NCI-H187 treated with DMSO at 0.1 percent for 48 hours (cell line): ENCODE measurements at places on chromosomes 2 and 18.

- no peak for DNase-seq
These were observed 86.5 kb downstream of the XDH start for GRCh38 chr2:31328026-31328425.

- DNase-seq: no peak
These were observed 133.7 kb downstream of the FBXO15 start for GRCh38 chr18:74013955-74014354.

DNA sequence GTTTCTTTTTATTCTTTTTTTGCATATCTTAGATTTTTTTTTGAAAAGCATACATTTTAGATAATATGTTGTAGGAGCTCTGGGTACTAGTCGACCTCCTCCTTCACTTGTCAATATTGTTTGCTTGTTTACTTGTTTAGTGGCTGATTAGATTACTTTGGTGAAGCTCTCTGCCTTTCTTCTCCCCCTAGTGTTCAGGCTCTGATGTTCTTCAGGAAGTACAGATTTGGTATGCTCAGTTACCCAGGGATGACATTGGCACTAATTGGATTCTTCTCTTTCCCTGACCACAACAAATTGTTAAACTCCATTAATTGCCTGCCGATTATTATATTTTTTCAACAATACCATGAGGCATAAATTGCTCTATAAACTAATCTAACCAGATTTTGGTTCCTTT, 491.2 kb downstream of the SUCLG1 start:
- DNase-seq: no peak

- DNase-seq: no peak
These were observed 8.2 kb downstream of the FBXO11 start for GRCh38 chr2:47897883-47898731.

GRCh38 chr2:181879295-181879694, 12.2 kb upstream of the ITPRID2 start:
- no peak for DNase-seq

GRCh38 chr2:8380026-8380425, 301.8 kb upstream of the ID2 start:
- no peak for DNase-seq

- no peak for DNase-seq
These were observed 173.6 kb downstream of the ANKRD30B start for GRCh38 chr18:14921547-14921946.

DNA sequence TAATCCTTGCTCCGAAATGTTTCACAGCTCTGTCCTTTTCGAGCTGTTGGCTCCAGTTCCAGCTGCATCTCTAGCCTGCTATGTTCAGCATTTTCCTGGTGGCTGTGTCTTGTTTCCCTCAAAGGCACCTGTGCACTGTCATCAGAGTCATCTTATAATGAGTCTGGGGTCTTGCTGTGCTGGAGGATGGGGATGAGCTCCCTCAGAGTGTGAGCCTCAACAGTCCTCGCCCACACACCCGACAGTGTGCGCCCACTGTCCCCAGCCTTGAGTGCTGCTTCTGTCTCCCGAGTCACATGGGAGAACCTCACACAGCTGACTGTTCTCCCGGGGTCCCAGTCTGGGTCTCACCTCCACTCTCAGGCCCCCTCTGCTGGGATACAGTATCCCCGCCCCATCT, 25.4 kb downstream of the SPP2 start:
- no peak for DNase-seq

- DNase-seq: no peak
These were observed 56.9 kb upstream of the NFU1 start for GRCh38 chr2:69494126-69494525.

GRCh38 chr18:58805467-58806187, 59.0 kb upstream of the ZNF532 start:
- peak; percentile 5 for DNase-seq

- no peak for DNase-seq
These were observed 78.2 kb downstream of the TRIP12 start for GRCh38 chr2:229843613-229844012.

DNA sequence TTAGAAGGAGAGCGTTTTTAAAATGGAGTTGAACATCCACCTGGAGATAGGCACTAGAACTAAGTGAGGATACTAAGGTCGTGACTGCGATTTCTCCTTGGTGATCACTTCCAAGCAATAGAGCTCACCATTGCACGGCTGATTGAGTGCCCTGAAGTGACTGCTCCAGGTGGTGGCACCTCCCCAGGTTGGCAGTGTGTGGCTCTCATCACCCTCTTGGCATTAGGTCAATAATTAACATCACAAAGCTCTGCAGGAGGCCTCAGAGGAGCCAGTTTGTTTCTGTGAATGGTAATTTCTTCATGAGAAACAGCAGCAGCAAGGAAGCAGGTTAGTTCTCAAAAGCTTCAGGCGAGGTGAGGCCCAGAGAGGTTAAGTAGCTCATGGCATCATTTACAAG, 259.6 kb downstream of the CLIP4 start:
- DNase-seq: no peak

DNA sequence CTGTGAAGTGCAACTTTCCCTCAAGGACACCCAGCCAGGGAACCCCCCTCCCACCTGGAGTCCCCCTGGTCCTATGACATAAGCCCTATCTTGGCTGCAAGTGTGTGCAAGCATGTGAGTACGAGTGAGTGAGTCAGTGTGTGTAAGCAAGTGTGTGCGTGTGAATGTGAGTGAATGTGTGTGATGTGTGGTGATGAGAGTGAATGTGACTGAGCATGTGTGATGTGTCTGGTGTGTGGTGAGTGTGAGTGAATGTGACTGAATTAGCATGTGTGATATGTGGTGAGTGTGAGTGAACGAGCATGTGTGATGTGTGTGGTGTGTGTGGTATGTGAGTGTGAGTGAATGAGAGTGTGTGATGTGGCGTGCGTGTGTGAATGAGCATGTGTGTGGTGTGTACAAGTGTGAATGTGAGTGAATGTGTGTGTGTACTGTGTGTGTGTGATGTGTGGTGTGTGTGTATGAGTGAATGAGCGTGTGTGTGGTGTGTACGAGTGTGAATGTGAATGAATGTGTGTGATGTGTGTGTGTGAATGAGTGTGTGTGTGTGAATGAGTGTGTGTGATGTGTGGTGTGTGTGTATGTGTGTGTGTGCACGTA, 68.8 kb upstream of the SMAD7 start:
- DNase-seq: no peak

DNA sequence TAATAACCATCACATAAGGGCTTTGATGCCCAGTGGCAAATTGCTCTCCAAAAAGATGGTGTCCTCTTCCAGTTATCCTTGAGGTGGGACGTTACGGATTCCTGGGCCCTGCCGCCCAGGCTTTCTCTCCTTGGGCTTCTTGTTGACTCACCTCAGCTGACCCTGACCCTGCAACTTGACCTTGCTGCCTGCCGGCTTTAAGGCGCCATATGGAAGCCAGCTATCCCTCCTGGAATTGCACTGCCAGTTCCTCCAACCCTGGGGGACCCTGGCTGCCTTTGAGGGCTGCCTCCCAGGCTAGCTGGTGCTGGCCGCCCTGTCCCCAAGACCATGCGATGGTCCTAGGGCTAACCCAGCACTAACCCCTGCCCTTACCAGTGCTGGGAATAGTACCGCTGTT, 28.3 kb upstream of the B3GNT7 start:
- DNase-seq: no peak

DNA sequence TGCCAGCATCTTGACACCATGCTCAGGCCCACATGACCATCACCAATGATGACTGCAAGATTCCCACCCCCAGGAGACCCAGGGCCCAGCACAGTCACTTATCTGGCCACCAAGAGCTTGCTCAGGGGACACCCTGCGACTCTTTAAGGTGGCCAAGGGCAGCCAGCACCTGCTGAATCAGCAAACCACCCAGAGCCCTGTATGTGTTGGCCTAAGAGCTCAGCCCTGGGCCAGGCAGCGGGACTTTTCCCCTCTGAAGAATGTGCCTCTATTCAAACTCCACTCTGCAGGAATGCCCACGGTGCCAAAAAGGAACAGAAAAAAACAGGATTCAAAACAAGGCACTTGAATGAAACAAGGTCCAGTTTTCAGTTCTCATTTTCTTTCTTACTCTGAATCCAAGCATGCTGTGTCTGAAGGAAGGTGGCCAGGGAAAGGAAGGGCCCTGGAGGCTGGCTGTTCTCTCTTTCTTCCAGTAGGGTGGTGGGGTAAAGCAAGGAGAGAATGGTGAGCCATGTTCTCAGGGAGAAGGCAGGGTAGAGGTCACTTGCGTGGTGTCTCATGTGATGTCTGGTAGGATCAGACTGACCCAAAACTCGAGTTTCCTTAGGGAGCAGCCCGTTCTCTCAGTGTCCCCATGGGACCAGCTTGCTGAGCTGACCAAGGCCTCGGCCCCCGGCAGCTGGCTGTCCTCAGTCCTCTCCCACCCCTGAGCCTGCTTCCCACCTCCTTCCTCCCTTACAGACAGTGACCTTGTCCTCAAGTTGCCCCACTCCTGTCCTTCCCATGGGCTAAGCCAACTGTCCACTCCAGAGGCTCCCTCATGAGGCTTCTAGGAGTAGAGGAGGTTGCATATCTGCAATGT, 150.0 kb downstream of the RNF152 start:
- DNase-seq: no peak

- no peak for DNase-seq
These were observed 44.9 kb downstream of the CYP27C1 start for GRCh38 chr2:127175041-127175721.

- DNase-seq: no peak
These were observed at the start of gene SLC30A3 for GRCh38 chr2:27262379-27263286. SLC30A3 (minus strand) TSS chr2:27263047; CDS start chr2:27262906, 141 bp downstream.

GRCh38 chr2:3539836-3540235, 18.3 kb downstream of the RNASEH1 start:
- DNase-seq: no peak
